Midbrain (tissue), 1 donor: ENCODE measurements at places on chromosomes 5 and 9.

- DNase-seq = no peak
Observed at GRCh38 chr5:149765932-149766331, 35.8 kb downstream of the PPARGC1B start.

GRCh38 chr5:151107738-151108520, 27.1 kb upstream of the TNIP1 start:
- DNase-seq = peak; percentile 51

DNA sequence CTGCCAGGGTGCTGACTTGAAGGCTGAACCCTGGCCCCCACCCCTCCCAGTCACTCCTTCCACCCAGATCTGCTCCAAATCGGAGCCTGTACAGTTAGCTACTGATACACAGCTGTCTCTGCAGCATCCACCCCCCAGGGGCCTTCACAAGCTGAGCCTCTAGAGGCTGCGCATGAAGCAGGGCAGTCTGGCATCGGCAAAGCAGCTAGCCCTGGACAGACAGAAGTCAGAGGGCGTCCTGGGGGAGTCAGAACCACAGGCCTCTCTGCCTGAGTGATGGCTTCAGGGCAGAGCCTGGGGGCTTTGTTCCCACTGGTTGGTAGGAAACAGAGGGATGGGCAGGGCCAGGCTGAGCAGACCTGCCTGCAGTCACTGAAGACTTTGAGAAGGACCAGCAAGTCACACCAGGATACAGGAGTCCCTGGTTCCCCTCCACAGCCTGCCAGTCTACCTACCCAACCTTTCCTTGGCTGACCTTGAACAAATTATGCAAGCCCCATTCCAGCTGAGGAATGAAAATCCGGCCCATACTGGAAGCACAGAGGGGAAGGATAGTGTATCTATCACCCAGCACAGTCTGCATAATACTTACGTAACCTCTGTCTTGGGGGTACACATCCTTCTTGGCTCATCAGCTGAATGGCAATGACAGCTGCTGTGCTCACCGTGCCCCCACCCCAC, 8.8 kb downstream of the VDAC1 start:
- DNase-seq = no peak

- no peak for DNase-seq
Observed at GRCh38 chr9:31520301-31521085, 864.0 kb upstream of the ACO1 start.

- no peak for DNase-seq
Observed at GRCh38 chr9:111037708-111038330, 451 bp downstream of the LPAR1 start.
